Activated CD4-positive, alpha-beta T cell treated with anti-CD3 and anti-CD28 coated beads, Interleukin-2, amount 10 ng/mL, durations not matched to agents 7 days and 5 days (primary cell): ENCODE measurements at places on chromosomes 5 and 9.

DNA sequence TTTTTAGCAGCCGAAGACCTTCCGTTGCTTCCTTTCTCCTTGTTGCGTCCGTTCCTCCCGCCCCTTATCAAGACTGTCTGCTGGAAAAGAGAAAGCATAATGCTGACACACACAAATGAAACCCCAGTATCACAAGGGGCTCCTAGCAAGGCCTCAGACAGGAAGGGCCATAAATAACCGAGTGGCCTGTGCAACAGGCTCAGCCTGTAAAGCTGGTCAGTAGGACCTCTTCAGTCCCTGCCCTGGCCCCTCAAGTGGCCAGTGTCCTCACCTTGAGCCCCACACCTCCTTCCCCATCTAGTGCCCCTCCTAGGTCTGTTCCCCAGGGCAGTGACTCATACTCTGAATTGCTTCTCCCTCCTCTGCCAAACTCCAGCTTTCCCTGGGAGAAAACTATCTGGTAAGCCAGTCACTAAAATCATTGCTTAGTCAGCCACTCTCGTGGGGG is 174.6 kb upstream of the IL12B start:
- DNase-seq = no peak

GRCh38 chr5:171480239-171480638 is 60.8 kb downstream of the FGF18 start:
- no peak for DNase-seq

DNA sequence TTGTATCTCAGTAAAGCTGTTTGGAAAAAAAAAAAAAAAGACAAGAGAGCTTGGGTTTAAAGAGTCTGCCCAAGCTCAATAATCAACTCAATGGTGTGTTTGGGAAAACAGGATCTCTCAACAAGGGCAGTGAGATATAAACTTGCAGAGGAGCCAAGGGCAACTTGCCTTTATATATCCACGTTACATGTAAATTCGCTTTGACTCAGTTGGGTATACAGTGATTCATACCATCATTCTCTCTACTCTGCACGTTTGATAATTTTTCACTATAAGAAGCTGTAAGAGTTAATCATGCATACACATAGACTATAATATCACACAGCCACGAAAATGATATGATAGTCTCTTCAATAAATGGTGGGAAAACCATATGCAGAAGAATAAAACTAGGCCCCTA is 24.9 kb downstream of the ADAM19 start:
- no peak for DNase-seq

GRCh38 chr5:137263371-137264005 is 235.6 kb downstream of the SPOCK1 start:
- no peak for DNase-seq

DNA sequence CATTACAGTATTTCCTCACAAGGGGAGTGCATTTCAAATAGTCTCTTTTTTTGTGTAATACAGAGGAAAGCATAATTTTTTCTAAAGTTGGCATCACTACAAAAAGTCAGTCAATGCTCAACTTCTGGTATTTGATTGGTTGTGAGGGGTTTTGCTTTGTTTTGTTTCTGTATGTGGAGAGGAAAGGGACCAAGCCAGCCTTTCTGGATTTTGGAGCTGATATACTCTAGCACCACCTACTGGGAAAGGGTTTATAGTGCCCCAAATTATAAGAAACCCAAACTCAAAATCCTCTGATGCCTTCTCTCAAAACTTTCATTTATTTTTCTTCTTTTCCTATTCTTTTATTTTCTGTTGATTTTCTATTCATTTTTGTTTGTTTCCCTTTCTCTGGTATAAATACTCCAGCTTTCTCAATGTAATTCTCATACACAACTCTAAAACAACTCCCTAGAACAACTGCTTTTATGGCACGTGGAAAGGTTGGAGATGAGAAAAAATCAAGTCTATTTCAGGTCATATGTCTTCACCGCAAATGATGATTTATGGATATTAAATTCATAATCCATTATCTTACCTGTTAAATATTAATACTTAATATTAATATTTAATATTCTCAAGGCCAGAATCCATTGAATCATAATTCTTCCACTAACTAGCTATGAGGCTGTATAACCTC is 69.5 kb upstream of the ANXA1 start:
- no peak for DNase-seq

GRCh38 chr5:90885180-90885868 is 326.7 kb downstream of the ADGRV1 start:
- no peak for DNase-seq

DNA sequence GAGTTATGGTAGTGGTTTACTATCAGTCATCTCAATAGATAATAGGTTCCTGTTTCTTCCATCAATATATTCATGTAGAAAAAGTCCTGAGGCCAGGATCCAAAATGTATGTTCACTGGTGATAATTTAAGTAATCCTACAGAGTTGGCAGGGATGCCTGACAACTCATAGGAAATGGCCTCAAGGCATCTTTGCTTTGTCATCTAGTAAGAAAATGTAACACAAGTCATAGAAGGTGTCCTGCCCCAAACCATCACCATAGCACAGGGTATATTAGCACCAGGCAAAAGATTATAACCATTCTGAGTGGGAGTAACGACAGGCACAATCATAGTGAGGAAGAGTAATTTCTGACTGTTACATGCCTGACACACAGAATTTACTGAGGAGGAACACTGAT is 257.0 kb downstream of the TMEM167A start:
- DNase-seq = no peak

DNA sequence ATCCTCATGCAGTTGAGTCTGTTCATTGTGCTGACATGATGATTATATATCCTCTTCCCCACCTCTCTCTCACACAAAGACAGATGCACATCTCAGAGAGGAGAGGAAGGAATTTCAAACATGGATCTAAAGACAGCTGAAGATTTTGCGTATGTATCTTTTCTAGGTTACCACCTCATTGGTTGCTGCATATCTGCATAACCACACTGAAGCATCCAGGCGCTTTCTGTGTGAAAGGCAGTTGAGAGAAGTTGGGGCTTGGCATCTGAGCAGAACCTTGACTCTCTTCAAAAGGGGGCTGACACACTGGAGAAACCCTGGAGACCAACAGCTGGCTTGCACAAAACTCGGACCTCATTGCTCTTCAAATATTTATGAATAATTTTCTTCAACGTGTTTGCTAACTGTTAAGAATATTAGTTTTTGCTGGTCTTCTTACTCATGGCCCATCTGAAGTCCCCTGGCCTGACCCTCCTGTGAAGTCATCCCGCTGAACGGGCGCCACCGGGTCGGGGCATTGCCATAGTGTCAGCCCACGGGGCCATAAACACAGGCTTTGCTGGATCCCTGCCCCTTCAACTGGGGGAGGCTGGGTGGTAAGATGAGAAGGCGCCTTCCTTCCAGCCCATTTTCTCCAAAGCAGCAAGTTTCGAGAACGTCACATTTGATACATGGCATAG is 593.2 kb upstream of the CLINT1 start:
- DNase-seq = no peak
